ENCODE measurements at places on chromosomes 12 and 14. TPM values are rescaled to one million over a fixed set of nuclear protein-coding genes. Genes with fewer than 3 reads are reported as not detected.

The JAG2 gene
- 57.1 TPM for total RNA-seq

GRCh38 chr14:103848175-103849077 lies 1.1 kb upstream of the PPP1R13B start:
- H3K4me1 ChIP-seq, result peaks cover 23% of the 10 kb centered on the region
- no peaks in the 10 kb centered on the region for H3K27me3 ChIP-seq
- 0 out of 2 replicates have a peak, but pooled peaks cover 1% of the 10 kb centered on the region for H3K36me3 ChIP-seq

DNA sequence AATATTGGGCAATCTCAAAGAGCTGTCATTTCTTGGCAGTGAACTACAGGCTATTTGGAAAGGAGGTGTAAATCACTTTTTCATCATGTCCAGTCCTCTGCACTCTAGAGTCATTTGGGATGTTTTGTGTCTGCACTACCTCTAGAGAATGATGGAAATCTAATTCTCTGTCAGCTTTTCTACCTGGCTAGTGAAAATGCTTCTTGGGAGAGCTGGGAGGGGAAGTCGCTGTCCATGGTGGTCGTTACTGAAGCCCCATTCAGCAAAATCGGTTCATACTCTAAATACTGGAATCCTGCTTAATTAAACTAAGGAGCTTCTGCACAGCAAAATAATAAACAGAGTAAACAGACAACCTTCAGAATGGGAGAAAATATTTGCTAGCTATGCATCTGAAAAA lies 251.8 kb downstream of the APAF1 start:
- no peak overlapping the region for H3K27ac ChIP-seq
- DNase-seq, result no peak
- no peak overlapping the region for H3K4me3 ChIP-seq

The RNFT2 gene
- total RNA-seq, result 15.8 TPM
